Activated naive CD4-positive, alpha-beta T cell treated with Interleukin-2 at 50 U/mL for 16 hours (primary cell): ENCODE measurements at places on chromosomes 13 and 19.

- DNase-seq, result no peak
Observed at GRCh38 chr19:4503132-4503824, 15.0 kb downstream of the PLIN4 start.

- peak; percentile 73 for DNase-seq
Observed at GRCh38 chr19:43983912-43984686, at the start of gene ZNF155. TSS of gene ZNF155 (plus strand) at chr19:43984188. CDS start at chr19:43988544, 4,356 bp downstream.

GRCh38 chr19:37564624-37565369 is 29.8 kb downstream of the ZNF571 start:
- no peak for DNase-seq

DNA sequence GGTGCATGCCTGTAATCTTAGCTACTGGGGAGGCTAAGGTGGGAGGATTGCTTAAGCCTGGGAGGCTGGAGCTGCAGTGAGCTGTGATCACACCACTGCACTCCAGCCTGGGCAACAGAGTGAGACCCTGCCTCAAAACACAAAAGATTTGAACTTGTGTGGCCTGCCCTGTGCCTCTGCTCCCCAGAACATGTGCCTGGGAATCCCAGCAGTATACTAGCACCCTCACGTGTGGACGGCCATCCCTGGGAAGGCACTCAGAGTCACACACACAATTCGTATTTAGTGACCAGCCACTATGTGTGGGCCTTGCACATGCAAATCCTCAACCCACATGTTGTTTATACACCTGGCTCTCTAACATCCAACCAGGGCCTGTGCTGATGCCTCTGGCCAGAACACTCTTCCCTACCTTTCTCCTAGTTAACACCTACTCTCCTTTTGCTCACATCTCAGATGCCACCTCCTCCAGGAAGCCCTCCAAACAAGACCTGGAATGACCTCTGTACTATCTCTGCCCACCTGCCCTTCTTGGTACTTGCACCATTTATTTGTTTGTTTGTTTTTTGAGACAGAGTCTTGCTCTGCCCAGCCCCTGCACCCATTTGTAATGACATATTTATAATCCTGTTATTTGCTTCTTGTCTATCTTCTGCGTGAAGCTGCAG is 7.7 kb downstream of the GADD45B start:
- DNase-seq, result no peak

DNA sequence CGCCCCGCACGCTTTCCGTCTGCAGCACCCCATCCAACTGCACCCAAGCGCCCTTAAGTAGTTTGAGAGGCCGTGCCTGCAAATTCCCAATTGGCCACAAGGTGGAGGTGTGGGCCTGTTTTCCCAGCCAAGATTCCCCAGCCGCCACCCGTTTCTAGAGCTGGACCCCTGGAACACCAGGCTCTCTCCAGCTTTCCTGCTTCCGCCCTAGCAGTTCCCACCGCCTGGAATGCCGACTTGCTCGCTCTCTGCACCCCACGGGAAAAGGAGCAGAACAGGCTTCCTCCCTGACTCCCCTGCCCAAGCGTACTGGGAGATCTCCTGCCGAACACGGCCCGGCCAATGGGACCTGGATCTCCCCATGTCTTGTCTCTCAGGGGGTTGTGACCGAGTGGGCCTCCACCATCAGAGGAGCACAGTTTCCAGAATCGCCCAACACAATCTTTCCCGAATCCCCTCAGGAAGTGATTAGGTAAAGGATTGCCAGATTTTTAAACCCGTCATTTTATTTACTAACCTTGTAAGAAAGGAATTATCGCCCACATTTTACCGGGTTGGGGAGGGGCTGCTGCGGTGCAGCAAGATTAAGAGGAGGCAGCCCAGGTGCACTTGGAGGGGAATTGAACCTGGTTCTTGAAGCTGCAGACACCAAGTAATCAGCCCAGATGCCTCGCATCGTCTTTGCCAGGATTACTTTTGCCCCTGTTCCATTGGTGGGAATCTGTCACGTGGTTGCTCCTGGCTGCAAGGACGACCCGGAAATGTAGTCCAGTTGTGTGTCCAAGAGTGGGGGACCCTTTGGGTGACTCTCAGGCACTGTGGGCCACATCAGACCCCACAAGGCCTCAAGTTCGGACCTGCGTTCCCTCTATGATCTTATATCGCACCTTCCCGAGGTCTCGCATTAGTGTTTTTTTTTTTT is 3.5 kb upstream of the NAPSA start:
- DNase-seq, result peak; percentile 79

GRCh38 chr13:99191900-99192399 is 8.7 kb upstream of the UBAC2 start:
- DNase-seq, result no peak

DNA sequence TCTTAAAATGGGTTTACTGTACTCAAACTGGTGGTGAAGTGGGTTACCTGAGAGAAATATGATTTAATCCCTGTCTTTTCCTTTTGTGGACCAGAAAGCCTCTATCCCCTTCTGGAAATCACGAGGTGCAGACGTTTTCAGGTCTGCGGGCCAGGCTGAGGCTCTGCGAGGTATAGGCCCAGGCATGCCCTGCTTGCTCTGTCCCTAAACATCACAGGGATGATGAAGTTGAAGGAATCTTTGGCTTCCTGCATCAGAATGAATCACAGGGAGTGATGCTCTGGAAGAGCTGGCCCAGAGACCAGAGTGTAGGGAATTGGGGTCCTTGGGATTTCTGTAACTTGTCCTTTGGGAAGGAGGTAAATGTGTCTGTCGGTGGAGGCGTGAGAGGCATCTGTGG is 18.4 kb upstream of the CHST8 start:
- no peak for DNase-seq

- no peak for DNase-seq
Observed at GRCh38 chr13:27918041-27918917, 1.5 kb upstream of the PDX1 start.

DNA sequence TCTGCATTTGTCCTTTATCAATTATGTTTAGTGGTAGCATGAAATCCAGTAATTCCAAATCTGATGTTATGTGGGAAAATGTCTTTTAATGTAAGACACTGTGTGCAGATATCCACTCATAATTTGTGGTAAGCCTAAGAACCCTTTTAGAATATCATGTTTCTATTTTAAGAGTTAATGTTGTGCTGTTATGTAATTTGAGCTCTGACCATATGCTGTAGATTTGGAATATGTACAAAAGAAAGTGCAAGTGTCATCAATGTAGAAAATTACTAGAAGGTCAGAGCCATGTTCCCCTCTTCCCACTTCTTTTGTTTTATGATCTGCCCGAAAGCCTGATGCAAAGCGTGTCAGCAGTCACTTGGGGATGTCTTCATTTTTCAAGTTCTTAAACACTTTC is 44.5 kb downstream of the SCEL start:
- DNase-seq, result no peak

GRCh38 chr19:43644181-43644580 is 4.5 kb upstream of the CADM4 start:
- DNase-seq, result no peak

GRCh38 chr13:71754407-71754974 is 112.5 kb downstream of the DACH1 start:
- DNase-seq, result no peak

DNA sequence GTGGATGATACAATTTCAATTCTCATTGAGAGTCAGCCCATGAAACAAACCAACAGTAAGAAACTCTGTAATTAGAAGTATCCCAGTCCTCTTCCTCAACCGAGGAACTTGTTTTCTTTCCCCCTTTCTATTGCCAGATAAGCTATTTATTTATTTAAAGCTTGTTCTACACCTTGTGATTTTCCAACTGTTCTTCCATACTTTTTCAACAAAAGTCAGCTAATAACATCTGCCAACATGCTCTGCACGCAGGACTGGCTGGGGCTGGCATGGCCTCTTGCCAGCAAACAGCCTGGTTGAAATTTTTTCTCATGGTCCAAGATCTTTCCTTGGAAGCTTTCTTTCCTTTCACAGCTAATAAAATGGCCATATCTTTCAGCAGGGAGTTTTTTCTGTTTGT is 2.9 kb upstream of the IRS2 start:
- DNase-seq, result no peak

DNA sequence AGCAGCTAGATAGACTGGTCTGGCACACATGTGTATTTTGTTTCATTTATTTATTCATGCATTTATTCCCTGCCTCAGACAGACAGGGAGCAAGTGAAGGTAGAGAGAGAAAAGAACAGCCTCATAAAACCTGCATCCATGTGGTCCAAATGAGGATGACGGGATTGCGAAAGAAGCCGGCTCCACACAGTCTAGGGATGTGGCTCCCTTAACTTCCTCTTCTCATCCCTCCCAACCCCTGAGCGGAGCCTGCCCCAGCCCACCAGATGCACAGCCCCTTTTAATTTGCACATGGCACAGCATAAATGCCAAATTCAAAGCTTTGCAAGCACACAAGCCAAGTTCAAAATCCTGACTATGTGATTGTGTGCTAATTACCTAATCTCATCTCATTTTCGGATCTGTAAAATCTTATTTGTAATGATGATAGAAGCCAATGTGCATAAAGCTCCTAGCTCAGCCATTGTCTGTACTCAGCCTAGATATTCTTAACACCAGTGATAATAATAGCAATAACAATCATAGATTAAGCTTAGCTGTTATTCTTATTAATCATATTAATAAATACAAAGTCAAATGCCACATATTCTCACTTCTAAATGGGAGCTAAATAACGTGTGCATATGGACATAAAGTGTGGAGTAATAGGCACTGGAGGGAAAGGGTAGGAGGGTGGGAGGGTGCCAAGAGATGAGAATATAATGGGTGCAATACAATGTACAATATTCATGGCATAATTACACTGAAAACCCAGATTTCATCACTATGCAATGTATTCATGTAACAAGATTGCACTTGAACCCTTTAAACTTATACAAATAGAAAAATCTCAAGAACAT is 156.3 kb downstream of the DCT start:
- no peak for DNase-seq

- DNase-seq, result no peak
Observed at GRCh38 chr13:52760077-52760476, 20.5 kb upstream of the CNMD start.

GRCh38 chr13:52975161-52975560 is 53.5 kb upstream of the OLFM4 start:
- DNase-seq, result no peak

DNA sequence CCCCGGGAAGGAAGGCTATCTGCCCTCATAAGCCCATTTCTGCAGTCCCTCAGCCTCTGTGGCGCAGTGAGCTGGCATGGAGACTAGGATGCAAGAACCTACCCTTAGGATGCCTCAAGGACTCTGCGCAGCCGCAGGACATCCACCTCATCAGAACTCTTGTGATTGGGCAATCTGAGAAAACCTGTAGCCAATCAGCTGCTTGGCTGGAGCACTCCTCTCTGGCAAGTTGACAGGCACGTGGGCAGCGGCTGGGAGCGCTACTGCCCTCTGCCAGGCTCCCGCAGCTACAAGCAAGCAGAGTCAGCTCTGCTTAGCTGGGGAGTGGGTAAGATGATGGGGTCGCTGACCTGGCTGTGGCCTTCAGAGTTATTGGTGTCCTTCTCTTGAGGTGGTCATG is 1.5 kb upstream of the ECSIT start:
- DNase-seq, result peak; percentile 48

- DNase-seq, result no peak
Observed at GRCh38 chr13:97407540-97407939, 26.4 kb upstream of the RAP2A start.

GRCh38 chr13:41645331-41645730 is 188.0 kb downstream of the RGCC start:
- no peak for DNase-seq

- peak; percentile 15 for DNase-seq
Observed at GRCh38 chr13:113220877-113221276, 11.5 kb downstream of the CUL4A start.

- DNase-seq, result peak; percentile 44
Observed at GRCh38 chr13:73702419-73703071, 431.7 kb downstream of the KLF12 start.

- no peak for DNase-seq
Observed at GRCh38 chr13:48160606-48161278, 65.8 kb upstream of the MED4 start.

- no peak for DNase-seq
Observed at GRCh38 chr13:111239764-111240670, 80.4 kb upstream of the TEX29 start.

DNA sequence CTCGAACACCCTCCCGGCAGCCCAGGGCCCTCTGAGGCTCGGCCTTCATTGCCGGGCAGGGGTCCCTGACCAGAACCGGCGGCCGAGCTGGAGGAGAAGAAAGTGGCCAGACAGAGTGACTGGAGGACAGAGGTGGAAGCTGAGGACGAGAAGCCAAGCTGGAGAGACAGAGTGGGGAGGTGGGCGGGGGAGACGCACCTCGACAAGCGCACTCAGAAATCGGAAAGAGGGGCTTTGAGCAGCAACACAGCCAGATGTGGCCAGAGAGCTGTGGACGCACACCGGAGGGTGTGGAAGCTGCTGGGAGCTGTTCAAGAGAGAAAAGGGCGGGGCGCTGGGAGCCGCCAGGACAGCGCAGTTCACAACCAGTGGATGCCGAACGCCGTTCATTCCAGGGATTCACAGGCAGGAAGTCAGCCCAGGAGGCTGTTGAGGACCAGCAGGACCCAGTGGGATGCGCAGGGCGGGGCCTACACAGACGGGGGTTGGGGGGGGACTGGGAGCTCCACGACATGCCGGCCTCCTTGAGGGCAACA is 28.2 kb upstream of the C13orf46 start:
- no peak for DNase-seq

DNA sequence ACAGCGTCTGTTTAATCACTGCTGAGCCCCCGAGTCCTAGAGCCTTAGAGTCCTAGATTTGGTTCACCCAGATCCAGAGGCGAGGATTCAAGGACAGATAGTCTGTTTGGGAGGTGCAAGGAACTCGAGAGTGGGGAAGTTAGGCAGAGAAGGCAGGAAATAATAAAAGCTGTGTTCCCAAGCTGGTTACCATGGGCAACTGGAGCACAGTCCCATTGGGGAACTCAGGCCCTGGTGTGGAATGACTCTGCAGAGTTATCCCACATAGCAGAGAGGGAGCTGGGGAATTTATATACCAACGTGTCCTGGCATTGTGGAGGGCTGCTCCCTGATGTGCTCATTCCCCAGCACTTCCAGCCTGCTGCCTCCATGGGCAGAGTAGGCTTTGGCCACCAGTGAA is 9.7 kb downstream of the IGSF23 start:
- DNase-seq, result no peak

GRCh38 chr13:32947411-32948276 is 68.6 kb upstream of the KL start:
- DNase-seq, result no peak

DNA sequence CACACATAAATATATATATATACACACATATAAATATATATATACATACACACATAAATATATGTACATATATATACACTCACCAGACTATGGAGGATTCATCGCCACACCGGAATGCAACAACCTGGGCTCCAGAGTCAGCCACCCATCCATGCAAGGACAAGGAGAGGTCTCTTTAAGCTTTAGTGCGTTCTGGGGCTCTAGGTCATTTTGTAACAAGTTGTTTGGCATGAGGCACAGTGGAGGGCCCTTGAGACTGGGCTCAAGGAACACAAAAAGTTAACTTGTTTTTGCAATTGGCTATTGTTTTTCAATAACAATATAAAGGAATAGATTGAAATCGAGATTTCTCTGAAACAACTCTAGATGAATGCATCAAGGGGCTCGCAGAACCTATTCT is 4.9 kb upstream of the ZNF90 start:
- no peak for DNase-seq

- DNase-seq, result no peak
Observed at GRCh38 chr19:15992014-15992413, 43.2 kb downstream of the OR10H4 start.

- no peak for DNase-seq
Observed at GRCh38 chr13:69970520-69970919, 137.1 kb upstream of the ATXN8OS start.
